ENCODE measurements at places on chromosomes 2 and 18. TPM values are rescaled to one million over a fixed set of nuclear protein-coding genes. Genes with fewer than 3 reads are reported as not detected.
A peak's percentile ranks its signal among the peaks of the same experiment; 100 is the strongest.

Gene SP9
- polyA plus RNA-seq, result not detected

DNA sequence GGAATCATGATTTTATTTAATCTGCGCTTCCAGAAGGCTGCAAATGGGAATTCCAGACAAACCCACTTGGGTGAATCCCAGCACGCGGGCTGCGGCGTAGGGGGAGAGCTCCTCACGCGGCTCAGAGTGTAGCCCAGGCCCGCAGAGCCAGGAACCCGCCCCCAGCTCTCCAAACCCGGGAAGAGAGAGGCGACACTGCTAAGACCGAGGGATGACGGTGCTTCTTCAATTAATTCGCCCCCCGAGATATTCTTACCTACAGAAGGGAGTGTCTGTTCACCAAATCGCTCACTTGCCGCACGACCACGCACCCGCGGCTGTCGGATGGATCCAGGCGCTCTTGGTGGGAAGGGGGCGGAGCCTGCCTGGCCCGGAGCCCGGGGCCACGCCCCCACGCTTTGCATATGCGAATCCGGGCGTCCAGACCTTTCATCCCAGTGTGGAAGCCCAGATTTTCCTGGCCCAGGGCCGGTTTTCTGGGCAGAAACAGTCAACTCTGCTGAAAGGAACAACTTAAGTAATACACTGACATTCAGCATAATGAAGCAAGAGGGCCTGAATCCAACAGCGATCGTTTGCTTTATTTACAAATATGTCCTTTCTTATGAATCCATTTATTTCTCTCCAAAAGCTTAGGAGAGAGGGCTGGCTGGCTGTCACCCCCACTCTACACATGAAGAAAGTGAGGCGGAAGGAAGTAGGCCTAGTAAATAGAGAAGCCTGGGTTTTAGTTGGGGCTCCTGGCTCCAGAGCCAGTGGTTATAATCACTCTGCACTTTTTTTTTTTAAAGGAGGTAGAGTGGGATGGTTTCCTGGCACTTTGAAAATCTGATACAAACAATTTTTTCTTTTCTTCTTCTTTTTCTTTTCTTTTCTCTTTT, at the start of gene SLC19A3:
Gene SLC19A3, minus strand, starts transcription at position 342 of the 881 bp plus-strand sequence. CDS start 15,710 bp downstream, outside the sequence.
- DNase-seq, result no peak

GRCh38 chr2:99772591-99773331, 282.9 kb upstream of the REV1 start:
- DNase-seq, result no peak

- peak; percentile 32 for DNase-seq
These were observed 21.5 kb downstream of the MEIS1 start for GRCh38 chr2:66456183-66457041.

Gene ACAA2
- 18.5 TPM for polyA plus RNA-seq

- no peak for DNase-seq
These were observed 108.2 kb upstream of the MYCN start for GRCh38 chr2:15832030-15832709.

Gene LYPD6
- polyA plus RNA-seq, result 9.4 TPM

- no peak for DNase-seq
These were observed 127.2 kb downstream of the FHOD3 start for GRCh38 chr18:36424741-36425142.

- DNase-seq, result no peak
These were observed 11.2 kb upstream of the WIPF1 start for GRCh38 chr2:174608866-174609214.

GRCh38 chr2:221753401-221753800, 181.3 kb upstream of the EPHA4 start:
- DNase-seq, result no peak

DNA sequence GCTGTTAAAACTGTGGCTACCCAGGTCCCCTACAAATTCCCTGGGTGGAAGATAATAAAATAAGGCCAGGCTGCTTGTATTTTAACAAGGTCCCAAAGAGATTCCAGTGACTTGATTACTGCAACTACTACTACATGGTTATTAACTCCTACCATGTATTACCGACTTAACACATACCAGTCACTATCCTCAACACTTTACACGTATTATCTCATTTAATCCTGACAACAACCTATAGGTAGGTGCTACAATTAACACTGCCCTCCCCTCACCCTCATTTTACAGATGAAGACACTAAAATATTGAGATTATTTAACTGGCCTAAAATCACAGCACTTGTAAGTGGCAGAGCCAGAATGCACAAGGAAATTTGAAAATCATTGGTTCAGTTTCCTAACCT, 5.4 kb downstream of the CLASP1 start:
- DNase-seq, result no peak

DNA sequence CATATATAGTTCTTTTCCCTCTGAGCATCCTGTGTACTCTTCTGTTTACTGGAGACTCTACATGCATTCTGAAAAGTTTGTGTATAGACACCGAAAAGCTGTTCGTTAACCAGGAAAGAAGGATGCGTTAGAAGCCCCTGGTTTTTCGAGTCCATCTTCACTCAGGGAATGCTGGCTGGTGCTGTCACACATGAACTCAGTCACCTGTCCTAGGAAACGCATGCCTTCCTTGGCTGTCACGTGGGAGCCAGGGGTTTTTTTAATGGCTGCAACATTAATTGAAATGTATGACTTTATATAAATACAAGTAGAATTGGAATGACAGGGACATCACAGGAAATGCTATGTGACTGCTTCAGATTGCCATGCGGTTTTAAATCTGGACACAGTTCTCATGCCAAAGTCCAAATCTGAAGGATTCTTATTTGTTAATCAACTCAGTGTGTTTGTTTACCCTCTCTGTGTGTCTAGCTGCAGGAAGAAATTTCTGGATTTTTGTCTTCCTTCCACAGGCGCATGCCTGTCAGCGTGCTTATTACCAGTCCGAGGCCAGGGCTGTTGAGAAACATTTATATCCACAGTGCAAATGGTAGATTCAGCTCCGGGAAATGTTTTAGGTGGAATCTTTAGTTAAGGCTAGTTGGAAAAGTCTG, 2.6 kb downstream of the RAMP1 start:
- no peak for DNase-seq

Gene HOXD9
- 1.7 TPM for polyA plus RNA-seq

- no peak for DNase-seq
These were observed 2.4 kb downstream of the NEU4 start for GRCh38 chr2:241811201-241811951.

- DNase-seq, result no peak
These were observed 4.5 kb downstream of the SLC19A3 start for GRCh38 chr2:227713291-227713690.

GRCh38 chr2:203533676-203534591, 1.2 kb downstream of the RAPH1 start:
- DNase-seq, result peak; percentile 54

Gene IL36G
- not detected for polyA plus RNA-seq

DNA sequence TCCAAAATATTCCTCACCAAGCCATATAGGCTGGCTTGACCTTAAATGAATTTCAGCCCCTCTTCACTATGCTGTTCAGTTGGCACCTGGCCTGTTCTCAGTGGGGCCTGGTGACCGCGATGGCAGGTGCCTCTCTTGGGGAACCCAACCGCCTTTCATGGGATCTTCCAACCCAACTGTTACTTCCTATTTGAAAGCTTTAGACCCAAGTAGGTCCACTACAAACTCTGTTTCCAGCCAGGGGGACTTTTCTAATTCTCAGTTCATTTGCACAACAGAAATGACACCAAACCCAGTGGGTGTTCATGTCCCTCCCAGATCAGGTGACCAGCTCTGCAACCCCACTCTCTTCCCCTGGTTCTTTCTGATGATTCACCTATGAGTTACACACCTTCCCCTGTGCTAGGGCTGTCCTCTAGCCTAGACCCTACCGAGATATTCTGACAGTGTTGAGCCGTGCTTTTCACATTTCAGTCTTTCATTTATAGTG, 35.6 kb upstream of the NDUFV2 start:
- no peak for DNase-seq

DNA sequence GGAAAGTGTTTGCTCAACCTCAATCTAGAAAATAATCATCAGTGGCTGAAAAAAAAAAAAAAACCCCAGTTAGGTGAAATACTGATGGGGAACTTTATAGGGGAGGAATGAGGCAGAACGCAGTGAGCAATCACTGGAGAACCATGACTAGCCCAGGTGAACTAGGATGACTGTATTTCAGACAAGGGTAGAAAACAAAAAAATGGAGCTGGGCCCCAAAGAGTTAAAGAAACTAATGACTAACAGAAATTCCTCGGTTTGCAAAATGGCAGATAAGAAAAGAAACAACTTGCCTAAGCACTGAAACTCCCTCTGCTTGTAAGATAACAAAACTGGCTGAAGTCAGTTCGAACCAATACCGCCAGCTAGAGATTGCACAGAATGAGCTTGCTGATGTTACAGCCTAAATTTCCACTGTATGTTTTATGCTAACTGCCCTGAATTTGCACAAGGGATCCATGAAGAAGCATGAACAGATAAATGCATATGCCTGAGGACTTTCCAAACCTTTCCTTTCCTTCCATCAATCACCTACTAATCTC, 245.9 kb downstream of the METTL4 start:
- no peak for DNase-seq

GRCh38 chr2:178404368-178404767, 46.6 kb downstream of the PRKRA start:
- DNase-seq, result peak; percentile 55

GRCh38 chr2:63081404-63081803, 30.8 kb downstream of the OTX1 start:
- no peak for DNase-seq

Gene DCDC2C
- polyA plus RNA-seq, result not detected

DNA sequence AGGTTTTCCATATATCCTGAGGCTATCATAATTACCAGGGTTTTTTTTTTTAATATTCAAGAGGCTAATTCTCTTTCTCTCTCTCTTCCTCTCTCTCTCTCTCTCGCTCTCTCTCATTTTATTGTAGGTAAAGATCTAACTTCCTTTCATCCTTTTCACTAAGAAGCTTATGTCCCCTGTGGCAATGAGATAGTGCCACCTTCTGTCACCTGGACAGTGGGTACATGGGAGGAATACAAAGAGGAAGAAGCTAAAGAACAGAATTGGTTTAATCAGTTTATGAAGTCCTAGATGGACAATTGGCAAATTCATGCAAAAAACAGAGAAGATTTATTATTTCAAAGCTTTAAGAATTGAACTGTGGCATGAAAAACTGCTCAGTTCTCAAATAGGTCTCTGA, 1582.3 kb upstream of the TMEFF2 start:
- DNase-seq, result no peak

Gene HOXD3
- 0.07 TPM for polyA plus RNA-seq

Gene DSG4
- not detected for polyA plus RNA-seq

Data from BJ (cell line).